Activated CD4-positive, alpha-beta T cell treated with anti-CD3 and anti-CD28 coated beads for 1 hour (primary cell): ENCODE measurements at places on chromosomes 2 and 18.

- no peak for DNase-seq
Observed at GRCh38 chr2:33014268-33014667, 67.5 kb downstream of the LTBP1 start.

DNA sequence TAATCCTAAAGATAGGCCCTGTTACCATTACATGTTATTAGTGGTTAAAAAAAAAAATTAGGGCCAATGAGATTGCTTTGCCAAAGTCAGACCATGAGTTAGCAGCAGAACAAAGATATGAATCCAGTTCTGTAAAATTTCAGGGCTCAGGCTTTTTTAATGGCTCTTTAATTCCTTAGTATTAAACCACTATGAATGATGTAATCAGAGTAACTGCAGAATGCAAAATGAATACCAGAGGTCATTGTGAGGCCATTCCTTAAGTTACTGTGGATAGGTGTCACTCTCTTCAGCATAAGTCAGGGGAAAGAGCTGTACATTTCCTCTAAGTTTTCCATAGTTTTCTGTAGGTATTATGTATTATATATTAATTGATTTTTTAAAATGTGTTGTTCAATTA, 42.2 kb upstream of the TBR1 start:
- no peak for DNase-seq

GRCh38 chr2:70855667-70856066, 20.1 kb upstream of the CD207 start:
- no peak for DNase-seq

DNA sequence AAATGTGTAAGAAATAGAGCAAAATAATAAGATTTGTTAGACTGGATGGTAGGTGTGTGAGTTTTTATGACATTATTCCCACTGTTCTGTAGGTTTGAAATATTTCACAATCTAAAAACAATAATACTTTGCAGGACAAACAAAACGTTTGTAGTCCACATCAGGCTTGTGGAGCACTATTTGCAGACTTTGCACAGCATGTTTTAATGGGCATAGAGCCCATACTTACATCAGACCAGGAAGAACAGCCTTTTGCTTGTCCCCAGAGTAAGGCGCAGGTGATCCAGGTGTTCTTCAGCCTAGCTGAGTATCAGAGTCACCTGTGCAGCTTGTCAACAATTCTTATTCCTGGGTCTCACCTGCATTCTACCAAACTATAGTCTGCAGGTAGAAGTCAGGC, 9.1 kb upstream of the STK39 start:
- no peak for DNase-seq

GRCh38 chr2:44093970-44094369, 74.7 kb upstream of the PPM1B start:
- DNase-seq = no peak

DNA sequence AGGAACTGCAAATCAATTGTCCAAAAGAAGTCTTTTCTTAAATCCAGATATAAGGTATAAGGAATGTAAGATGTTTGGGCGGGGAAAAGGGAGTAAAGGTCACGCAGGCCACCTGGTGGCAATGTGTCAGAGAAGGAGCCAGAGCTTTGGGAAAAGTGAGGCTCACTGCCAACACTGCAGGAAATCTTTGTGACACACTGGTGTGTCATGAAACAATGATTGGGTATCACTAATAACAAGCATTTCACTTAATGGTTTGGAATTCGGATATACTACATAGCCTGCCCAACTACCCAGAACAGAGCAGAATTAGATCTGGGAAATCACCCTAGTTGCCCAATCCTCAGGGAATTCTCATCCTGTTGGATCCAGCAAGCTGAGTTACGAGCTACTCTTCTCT, 61.0 kb downstream of the RBMS1 start:
- DNase-seq = no peak

- DNase-seq = no peak
Observed at GRCh38 chr2:29024882-29025430, 43.9 kb downstream of the TOGARAM2 start.

DNA sequence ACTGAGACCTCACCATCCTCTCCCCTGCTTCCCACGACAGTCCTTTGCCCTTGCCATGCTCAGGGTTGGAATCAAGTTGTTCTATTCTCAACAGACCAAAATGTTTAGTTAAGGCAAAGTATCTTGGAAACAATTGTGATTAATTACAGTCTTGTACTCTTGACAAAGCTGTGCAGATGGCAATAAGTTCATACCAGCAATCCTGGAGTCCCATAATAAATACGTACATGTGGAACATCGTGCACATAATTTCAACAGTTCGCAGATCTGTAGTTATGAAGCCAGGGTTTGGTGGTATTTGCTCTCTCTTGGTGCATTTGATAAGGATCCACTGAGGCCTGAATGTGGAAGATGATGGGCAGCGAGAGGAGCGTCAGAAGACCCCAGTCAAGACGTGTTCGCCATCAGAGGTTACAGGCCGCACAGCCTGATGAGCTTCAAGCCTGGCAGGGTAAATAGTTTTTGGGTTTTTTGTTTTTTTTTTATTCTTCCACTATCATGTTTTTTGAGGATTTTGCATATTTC, 52.9 kb upstream of the EML6 start:
- no peak for DNase-seq

DNA sequence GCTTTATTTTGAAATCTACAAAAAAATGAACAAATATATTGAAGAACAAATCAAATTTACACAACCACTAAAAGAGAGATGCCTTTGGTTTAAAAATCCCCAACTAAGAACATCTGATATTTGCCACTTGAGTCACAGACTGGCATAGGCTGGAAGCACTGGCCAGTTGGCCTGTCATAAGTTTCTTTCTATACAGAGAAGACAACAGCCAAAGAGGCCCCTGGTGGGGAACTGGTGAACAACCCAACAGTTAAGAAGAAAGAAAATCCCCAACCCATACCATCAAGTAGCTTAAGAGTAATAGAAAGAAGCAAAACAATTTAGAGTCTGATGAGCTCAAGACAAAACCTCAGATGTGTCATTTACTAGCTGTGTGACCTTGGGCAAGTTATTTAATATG, 45.5 kb downstream of the OSR1 start:
- DNase-seq = no peak
